ENCODE measurements at places on chromosomes 6 and 20.

DNA sequence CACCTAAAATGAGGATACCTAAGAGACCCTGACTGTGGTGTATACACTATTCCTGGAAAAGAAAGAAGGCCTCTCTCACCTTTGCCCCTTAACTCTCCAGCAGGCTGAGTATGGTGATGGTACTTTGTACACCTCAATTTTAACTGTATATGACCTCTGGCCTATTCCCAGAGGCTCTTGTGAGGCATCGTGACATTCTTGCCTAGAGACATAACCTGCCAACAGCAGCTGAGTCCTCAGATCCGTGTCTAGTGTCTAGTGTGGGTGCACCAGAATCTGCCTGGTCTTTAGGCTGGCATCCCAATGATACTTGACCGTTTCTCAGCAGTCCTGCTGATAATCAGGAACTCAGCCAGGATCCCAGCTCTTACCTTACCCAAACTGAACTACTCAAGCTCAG, 20.0 kb downstream of the TP53INP2 start:
- DNase-seq, result no peak

- no peak for DNase-seq
Observed at GRCh38 chr6:6333501-6333900, 13.0 kb upstream of the F13A1 start.

GRCh38 chr6:137522198-137522798, 28.1 kb upstream of the OLIG3 start:
- DNase-seq, result no peak

- DNase-seq, result no peak
Observed at GRCh38 chr6:157990321-157991066, 8.8 kb downstream of the SYNJ2 start.

DNA sequence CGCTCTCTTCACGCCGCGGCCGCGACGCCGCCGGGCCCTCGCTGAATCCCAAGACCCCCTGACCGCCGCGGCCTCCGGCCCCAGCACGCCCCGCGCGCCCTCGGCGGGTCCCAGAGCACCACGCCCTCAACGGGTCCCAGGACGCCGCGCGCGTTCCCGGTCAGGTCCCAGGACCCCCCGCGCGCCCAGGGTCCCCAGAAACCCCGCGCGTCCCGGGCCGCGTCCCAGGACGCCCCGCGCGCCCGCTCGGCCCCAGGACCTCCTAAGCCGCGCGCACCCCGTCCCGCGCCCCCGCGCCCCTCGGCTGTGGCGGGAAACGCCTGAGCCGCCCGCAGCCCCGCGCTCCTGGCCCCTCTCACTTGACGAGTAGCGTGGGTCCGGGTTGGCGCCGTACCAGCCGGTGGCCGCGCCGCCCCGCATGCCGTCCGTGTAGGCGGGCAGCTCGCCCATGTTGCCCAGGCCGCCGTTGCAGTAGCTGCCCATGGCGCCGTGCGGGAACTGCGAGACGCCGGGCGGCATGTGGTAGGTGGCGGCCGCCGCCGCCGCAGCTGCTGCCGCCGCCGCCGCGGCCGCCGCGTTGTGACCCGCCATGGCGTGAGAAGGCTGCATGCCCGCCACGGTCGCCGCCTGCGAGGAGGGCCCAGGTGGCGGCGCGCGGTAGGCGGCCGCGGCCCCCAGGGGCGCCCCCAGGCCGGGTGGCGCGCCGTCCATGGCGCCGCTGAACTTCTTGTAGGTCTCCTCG, 556 bp downstream of the NKX2-4 start:
- DNase-seq, result no peak

GRCh38 chr6:168193816-168194721, 115.1 kb upstream of the FRMD1 start:
- DNase-seq, result no peak

GRCh38 chr6:105851113-105851580, 235.0 kb upstream of the PRDM1 start:
- DNase-seq, result no peak

DNA sequence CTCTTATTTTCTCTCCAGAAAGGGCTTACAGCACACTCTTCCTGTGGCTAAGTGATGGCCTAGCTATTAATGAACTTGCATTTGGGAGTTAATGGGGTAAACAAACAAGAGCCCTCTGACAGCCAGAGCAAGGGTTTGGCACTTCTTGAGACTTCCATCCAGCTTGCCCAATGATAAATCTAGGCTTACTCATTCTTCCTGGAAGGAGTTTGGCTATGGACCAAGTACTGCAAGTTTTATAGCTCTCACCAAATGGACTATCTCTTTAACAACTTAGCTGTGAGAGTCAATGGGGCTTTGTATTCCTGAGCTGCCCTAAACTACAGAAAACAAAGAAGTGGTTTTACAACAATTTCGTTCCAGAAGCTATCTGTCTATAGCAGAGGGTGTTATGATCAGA, 16.7 kb upstream of the PI3 start:
- no peak for DNase-seq
